Nucleus accumbens (tissue), 56 donors: ENCODE measurements at places on chromosomes 13 and 19.

GRCh38 chr13:80530191-80530590, 189.3 kb upstream of the SPRY2 start:
- DNase-seq, result no peak

GRCh38 chr19:30228113-30228834, 143.9 kb upstream of the ZNF536 start:
- DNase-seq, result no peak

GRCh38 chr13:36352350-36352749, 6.2 kb upstream of the SPART start:
- DNase-seq, result no peak

- no peak for DNase-seq
These were observed 46.2 kb downstream of the RNASEH2B start for GRCh38 chr13:50955798-50956197.

GRCh38 chr19:12937093-12937926, 1.1 kb upstream of the CALR start:
- no peak for DNase-seq

DNA sequence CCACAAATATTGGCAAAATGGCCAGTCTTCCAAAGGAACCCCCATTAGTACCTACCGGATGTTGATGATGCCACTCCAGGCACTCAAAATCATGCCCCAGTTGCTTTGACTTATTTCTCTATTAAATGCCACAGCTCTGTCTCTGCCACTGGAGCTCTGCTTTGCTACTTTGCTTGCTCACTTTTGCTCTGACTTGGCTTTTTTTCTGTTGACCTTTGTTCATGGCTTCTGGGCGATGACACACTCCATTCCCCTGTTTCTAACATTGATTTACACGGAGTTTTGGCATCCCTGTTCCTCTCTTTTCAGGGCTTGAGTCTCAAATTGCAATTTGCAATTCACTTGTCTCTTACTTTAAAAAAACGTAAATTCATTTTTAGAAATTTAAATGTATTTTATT, 217.1 kb upstream of the SPRY2 start:
- DNase-seq, result no peak

DNA sequence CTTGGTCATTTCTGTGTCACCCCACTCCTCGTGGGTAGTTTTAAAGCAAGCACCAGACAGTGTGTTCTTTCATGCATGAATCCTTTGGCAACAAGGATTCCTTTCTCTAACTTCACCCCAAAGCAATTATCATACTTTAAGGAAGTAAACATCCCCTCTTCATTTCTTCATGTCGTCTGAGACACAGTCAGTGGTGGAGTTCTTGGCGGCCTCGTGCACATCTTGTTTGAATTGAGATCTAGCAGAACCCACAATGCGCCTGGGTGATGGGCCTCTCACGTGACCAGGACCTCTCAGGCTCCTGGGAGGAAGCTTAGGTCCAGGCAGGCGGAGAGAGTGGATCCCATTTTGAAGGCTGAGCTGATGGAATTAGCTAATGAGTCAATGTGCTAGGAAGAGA, 2.6 kb downstream of the ACSBG2 start:
- no peak for DNase-seq

- no peak for DNase-seq
These were observed 4.9 kb upstream of the MBD3L3 start for GRCh38 chr19:7063339-7063738.

GRCh38 chr13:46544208-46544607, 8.8 kb upstream of the LRCH1 start:
- no peak for DNase-seq

DNA sequence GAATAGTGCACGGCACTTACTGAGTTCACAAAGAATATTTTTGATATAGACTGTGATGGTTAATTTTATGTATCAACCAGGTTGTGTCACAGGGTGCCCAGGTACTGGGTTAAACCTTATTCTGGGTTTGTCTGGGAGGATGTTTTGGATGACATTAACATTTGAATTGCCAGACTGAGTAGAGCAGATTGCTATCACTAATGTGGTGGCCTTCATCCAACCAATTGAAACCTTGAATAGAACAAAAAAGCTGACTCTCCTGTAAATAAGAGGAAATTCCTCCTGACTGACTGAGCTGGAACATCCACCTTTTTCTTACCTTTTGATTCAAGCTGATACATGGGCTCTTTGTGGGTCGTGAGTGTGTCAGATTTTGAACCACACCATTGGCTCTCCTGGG, 1424.4 kb upstream of the MIR17HG start:
- DNase-seq, result no peak

GRCh38 chr19:31574251-31574973, 225.2 kb upstream of the TSHZ3 start:
- no peak for DNase-seq

GRCh38 chr13:94657167-94657566, 55.2 kb downstream of the SOX21 start:
- DNase-seq, result no peak

DNA sequence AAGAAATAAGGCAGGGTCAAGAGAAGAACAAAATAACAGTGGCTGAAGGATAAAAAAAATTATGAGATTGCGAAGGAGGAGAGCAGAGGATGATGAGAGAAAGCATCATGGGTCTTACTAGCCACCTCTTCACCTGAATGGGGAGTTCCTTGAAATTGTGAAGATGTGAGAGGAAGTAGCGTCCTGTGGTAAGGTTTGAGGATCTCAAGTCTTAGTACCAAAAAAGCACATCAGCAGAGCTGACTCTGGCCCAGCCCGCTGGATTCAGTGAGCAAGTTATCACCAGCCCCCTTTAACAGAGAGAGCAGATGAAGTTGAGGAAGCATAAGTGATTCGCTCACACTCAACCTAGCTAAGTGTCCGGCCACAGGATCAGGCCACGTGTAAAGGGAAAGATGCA, 61.8 kb downstream of the RXFP2 start:
- no peak for DNase-seq

DNA sequence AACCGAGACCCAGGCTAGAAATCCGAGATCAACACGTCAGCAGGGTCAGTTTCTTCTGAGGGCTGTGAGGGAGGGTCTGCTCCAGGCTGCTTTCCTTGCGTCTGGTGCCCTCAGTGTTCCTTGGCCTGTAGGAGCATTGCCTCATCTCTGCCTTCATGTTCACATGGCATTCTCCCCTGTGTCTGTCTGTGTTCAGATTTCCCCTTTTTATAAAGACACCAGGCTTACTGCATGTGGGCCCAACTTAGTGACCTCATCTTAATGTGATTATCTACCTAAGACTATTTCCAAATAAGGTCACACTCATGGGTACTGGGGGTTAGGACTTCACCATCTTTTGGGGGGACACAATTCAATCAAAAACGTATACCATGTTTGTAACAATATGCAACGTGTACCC, 57.2 kb upstream of the C1QTNF9 start:
- DNase-seq, result no peak

DNA sequence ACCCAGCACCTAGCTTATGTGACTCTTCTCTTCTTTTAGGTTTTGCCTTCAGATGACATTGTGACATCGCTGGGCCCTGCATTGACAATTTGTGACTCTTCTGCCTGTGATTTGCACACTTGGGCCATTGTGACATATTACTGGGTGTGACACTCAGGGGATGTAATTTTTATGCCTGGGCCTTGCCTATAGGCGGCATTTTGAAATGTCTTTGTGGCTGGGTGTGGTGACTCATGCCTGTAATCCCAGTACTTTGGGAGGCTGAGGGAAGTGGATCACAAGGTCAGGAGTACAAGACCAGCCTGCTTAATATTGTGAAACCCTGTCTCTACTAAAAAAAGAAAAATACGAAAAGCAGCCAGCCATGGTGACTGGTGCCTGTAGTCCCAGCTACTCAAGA, 28.4 kb upstream of the ZNF681 start:
- no peak for DNase-seq

DNA sequence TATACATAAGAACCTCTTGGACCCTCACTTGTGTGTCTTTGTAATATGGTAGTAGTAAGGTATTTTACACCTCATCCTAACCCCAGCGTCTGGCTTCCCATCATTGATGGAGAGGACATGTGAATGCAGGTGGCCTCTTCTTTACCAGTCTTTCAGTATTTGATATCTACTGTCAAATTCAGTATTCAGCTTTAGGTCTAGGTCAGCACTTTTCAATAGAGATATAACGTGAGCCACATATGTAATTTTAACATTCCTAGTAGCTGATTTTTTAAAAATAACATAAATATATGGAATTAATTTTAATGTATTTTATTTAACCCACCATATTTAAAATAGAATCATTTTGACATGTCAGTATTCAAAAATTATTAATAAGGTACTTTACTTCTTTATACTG, 2.9 kb downstream of the RAP2A start:
- no peak for DNase-seq

DNA sequence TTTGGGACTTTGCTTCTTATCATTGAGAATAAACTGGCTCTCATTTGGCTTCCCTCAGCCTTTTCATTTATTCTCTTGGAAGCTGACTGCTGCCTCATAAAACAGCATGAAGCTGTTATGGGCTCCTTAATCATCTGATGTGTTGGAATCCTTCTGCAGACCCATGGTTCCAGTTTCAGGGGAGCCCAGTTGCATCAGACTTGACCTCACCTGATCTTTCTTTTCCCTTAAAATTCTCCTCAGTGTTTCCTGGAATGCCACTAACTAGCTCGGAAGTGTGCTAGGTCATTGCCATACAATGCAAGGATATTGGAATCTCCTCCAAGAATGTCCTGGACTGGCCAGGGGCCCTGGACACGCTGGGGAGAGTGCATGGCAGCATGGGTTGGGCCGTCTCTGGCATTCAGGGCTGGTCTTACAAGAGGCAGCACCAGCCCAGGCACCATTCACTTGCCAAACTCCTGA, 158.7 kb downstream of the FLT1 start:
- DNase-seq, result no peak

DNA sequence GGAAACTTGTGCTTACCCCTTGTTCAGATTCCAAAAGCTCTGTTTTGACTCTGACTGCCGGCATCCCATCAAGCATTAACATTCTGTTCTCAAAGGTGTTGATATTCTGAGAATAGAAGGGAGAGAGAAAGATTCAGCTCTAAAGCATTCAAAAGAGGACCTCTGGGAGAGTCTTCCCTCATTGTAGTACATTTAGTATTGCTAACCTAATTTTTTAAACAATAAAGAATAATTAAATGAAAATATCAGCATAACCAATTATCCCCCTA, 190.3 kb downstream of the KLF12 start:
- no peak for DNase-seq

DNA sequence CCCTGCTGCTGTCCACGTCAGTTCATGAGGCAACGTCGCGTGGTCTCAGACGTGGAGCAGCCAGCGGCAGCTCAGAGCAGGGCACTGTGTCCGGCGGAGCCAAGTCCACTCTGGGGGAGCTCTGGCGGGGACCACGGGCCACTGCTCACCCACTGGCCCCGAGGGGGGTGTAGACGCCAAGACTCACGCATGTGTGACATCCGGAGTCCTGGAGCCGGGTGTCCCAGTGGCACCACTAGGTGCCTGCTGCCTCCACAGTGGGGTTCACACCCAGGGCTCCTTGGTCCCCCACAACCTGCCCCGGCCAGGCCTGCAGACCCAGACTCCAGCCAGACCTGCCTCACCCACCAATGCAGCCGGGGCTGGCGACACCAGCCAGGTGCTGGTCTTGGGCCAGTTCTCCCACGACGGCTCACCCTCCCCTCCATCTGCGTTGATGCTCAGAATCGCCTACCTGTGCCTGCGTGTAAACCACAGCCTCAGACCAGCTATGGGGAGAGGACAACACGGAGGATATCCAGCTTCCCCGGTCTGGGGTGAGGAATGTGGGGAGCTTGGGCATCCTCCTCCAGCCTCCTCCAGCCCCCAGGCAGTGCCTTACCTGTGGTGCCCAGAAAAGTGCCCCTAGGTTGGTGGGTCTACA, 6.6 kb downstream of the FSTL3 start:
- no peak for DNase-seq

DNA sequence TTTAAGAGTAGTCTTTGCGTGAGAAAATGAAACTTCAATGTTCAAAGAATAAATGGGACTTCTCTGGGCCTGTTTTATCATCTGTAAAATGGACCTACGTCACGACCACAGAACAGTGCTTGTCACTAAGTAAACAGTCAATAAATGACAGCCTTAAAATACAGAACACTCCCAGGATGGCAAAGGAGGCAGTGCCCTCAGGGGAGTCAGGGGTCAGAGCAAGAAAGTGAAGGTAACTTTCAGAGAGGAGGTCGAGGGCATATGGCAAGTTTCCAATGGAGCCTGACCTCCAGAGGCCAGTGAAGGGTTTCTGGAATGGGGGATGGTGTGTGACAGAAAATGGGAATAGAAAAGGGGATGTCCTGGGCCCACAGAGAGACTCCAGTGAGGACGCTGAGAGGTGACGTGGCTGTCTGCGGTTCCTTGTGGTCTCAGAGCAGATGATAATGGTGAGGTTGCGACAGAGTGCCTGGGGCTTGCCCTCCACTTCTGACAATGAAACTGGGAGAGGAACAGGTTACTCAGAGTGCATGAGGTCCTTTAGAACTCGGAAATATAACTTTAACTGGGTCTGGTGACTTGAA, 91.8 kb downstream of the UBL3 start:
- DNase-seq, result no peak

DNA sequence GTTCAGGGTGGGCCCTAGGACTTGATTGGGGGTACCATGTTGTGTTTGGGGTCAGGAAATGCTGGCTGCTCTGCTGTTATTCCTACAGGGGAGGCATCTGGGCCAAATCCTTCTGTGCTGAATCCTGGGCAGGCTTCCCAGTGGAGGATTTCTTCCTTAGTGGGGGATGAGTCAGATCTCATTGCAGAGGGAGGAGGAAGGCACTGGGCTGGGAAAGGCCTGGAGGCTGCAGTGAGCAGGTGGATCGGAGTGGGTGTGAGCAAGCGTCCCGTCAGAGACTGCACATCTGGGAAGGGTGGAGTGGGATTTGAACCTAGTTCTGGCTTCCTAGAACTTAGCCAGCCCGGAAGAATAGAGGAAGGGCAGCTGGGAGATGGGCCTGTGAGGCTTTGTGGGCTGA, 11.5 kb downstream of the CCDC124 start:
- DNase-seq, result no peak

- DNase-seq, result no peak
These were observed 13.6 kb downstream of the CFD start for GRCh38 chr19:873084-873483.

GRCh38 chr19:47267350-47267759, 7.3 kb upstream of the INAFM1 start:
- peak; percentile 52 for DNase-seq

- DNase-seq, result no peak
These were observed 5.8 kb downstream of the SPHK2 start for GRCh38 chr19:48624791-48625723.

GRCh38 chr13:31996601-31997000, 35.0 kb upstream of the FRY start:
- no peak for DNase-seq

DNA sequence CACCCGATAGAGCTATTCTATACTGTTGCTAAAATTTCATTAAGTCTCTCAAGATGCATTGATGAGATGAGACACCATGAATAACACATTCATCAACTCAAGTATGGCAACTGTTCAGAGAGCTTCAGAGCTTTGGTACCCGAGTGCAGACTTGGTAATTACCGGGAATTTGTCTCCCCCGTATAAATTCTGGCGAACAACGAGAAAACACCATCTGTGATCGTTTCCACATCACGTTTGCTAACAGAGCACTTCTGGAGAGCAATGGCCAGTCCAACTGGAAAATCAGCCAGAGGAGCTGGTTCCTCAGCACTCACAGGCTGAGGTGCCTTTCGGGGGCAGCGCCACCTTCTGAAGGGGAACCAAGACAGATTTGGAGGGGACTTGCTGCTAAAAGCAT, 40.2 kb downstream of the SUGP2 start:
- no peak for DNase-seq

GRCh38 chr13:61727767-61728166, 312.1 kb upstream of the PCDH20 start:
- DNase-seq, result no peak

- peak; percentile 32 for DNase-seq
These were observed at the start of gene ABHD13 for GRCh38 chr13:108218044-108218974. ABHD13 (plus strand) TSS chr13:108218392; CDS start chr13:108229219, 10,827 bp downstream.

- no peak for DNase-seq
These were observed 3.3 kb downstream of the SYCN start for GRCh38 chr19:39200803-39201115.
